ENCODE measurements at places on chromosomes 4 and X. TPM values are rescaled to one million over a fixed set of nuclear protein-coding genes. Genes with fewer than 3 reads are reported as not detected.

LRP2BP gene
- total RNA-seq = 0.79 TPM

ASMT gene
- total RNA-seq = not detected

TLR2 gene
- total RNA-seq = under 0.01 TPM

TMEM47 gene
- 115 TPM for total RNA-seq

FMR1NB gene
- not detected for total RNA-seq

ARHGEF6 gene
- total RNA-seq = 14.2 TPM

ITIH6 gene
- not detected for total RNA-seq

TAF7L gene
- total RNA-seq = 0.26 TPM

SPRY1 gene
- 32.2 TPM for total RNA-seq

PAGE2 gene
- not detected for total RNA-seq

GC gene
- not detected for total RNA-seq

CT45A2 gene
- not detected for total RNA-seq

ACOX3 gene
- total RNA-seq = 20.7 TPM

RNF150 gene
- 0.13 TPM for total RNA-seq

SPANXA2 gene
- total RNA-seq = not detected

CYBB gene
- total RNA-seq = not detected

HTR2C gene
- not detected for total RNA-seq

HTN1 gene
- not detected for total RNA-seq

KLHL13 gene
- 37.9 TPM for total RNA-seq

CLIC2 gene
- 2.4 TPM for total RNA-seq

WDR44 gene
- 16.1 TPM for total RNA-seq

TCP11X2 gene
- total RNA-seq = not detected

MAGEC1 gene
- total RNA-seq = not detected

SRPK3 gene
- 0.56 TPM for total RNA-seq

CXorf49 gene
- total RNA-seq = not detected

IQSEC2 gene
- 4.8 TPM for total RNA-seq

KLHL4 gene
- 1.6 TPM for total RNA-seq

CXCL1 gene
- total RNA-seq = 4.5 TPM

DUSP21 gene
- total RNA-seq = not detected

SEC24B gene
- total RNA-seq = 15.5 TPM

CTPS2 gene
- total RNA-seq = 8.9 TPM

CENPVL1 gene
- total RNA-seq = not detected

SMIM9 gene
- total RNA-seq = not detected

TRIM75 gene
- total RNA-seq = not detected

EIF1AX gene
- total RNA-seq = 22.1 TPM

TRAM1L1 gene
- total RNA-seq = 0.50 TPM

TCEAL1 gene
- 32.8 TPM for total RNA-seq

ART3 gene
- not detected for total RNA-seq

CENPE gene
- total RNA-seq = 14.5 TPM

HS6ST2 gene
- 0.13 TPM for total RNA-seq

PCDH19 gene
- 0.26 TPM for total RNA-seq

RUFY3 gene
- total RNA-seq = 48.2 TPM
